HEK293T (cell line): ENCODE measurements at places on chromosomes 4 and X.

DNA sequence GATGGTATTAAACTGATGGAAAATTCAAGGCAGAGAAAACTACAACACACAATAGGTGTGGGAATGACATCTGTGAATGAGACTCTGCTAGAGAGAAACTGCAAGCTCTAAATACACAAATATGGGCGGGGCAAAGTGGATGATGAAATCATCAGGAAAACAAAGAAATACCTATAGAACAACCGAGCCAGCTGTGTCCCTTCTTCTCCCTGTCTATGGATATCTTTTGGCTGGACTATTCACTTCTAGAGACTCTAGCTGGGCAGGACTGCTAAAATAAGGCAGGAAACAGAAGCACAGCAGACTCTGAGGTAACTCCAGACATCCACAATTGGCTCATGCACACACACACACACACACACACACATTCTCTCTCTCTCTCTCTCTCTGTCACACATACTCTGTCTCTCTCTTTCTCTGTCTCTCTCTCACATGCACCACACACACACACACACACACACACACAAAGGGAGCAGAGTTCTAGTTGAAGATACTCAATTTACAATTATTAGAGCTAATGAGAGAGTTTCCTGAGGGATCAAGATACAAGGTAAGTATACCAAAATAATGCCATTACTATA, 27.2 kb upstream of the EDNRA start:
- DNase-seq: no peak

DNA sequence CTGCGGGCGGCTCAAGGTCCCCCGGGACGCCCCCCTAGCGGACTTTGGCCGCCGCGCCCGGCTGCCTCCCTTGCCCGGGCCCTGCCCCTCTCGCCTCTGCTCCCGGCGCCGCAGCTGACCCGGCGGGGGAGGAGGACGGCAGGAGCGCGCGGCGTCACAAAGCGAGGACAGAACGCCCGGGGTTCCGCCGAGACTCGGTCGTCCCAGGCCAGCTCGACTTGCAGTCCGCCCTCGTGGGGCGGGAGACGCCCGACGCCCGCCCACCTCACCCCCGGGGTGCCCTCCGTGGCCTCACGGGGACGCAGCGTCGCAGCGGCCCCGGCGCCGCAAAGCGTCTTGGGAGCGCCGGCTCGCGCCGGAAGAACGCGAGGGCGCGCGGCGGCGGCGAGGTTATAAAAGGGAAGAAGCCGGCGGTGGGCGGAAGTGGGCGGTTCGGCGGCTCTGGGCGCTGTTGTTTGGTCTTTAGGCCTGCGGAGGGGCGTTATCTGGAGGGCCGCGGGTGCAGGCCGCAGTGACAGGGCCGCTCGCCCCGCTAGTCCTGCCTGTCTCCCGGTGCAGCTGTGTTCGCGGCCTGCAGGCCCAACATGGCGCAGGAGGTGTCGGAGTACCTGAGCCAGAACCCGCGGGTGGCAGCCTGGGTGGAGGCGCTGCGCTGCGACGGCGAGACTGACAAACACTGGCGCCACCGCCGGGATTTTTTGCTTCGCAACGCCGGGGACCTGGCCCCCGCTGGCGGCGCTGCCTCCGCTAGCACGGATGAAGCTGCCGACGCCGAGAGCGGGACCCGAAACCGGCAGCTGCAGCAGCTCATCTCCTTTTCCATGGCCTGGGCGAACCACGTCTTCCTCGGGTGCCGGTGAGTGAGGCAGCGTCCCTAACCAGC, at the start of gene CDKN2AIP:
Gene CDKN2AIP (plus strand): TSS at position 423 of the 883 bp plus-strand sequence. CDS start 162 bp downstream, at position 585.
- DNase-seq: peak; percentile 75

DNA sequence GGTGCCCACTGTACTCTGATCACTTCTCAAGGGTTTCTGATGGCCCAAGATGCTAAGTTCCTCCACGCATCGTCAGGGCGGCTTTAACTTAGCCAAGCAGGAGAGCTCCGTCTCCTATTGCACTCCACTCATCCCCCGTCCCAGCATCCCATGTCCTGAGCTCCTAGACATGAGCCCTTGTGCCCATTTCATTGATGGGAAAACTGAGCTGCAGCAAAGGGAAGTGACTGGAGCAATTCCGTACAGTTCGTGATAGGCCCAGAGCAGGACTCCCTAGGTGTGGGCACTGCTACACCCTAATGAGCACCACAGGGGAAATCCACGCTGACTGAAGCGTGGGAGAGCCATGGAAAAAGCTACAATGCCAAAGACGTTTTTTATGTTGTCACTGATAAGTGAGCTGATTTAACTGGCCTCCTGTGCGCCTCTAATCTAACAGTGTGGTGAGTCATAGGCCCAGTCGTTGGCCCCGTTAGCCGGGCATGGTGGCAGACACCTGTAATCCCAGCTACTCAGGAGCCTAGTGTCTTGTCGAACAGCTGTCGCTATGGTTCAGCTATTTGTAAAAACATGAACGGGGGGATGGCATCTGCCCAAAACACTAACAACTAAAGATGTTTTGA, 14.9 kb downstream of the NSDHL start:
- DNase-seq: no peak

DNA sequence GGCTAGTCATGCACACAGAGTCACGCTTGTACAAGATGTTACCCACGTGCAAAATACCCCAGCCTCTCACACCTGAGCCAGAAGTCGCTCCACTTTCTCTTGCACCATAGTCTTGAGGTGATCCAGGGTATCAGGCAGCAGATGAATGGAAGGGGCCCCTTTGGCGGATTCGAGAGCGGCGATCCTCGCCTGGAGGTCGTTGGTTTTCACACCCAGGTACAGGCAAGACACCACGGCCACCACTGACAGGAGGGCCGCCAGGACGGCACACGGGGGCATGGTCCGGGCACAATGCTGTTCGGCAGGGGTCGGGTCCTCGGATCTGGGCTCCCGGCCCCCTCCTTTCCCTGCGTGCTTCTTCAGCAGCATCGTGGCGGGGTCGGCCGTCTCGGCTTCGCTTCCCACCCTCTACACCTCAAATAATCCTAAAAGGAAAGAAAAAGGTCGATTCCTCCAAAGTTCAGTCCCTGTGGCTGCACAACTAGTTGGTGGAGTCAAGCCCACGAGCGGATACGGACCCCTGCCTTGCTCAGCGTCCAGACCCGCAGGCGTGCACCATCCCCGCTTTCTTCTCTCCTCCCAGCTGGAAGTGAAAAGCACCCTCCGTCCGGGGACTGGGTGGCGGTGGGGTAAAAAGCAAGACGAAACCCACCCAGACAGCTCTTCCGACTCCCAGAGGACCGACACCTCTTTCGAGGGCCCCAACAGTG, 652 bp downstream of the COL25A1 start:
- DNase-seq: peak; percentile 14

DNA sequence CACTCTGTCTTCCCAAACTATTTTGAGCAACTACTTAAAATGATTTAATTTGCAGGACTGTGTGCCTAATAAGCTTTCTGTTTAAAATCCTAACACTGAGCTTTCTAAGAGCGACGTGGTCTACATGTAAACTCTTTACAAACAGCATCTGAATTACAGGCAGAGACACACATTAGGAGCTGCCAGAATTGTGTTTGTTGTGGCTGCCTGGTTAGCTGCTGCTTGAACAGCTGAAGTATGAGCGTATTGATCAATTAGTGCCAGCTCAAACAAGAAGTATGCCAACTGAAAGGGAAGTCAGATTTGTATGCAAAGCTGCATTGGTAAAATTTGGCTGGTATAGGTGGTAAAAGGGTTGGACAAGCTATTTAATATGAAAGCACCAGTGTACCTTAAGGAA, 384.4 kb downstream of the PCDH7 start:
- no peak for DNase-seq

GRCh38 chr4:139014371-139015268, 961 bp upstream of the NOCT start:
- no peak for DNase-seq

- DNase-seq: no peak
Observed at GRCh38 chr4:164169591-164169990, 584.3 kb upstream of the SMIM31 start.

DNA sequence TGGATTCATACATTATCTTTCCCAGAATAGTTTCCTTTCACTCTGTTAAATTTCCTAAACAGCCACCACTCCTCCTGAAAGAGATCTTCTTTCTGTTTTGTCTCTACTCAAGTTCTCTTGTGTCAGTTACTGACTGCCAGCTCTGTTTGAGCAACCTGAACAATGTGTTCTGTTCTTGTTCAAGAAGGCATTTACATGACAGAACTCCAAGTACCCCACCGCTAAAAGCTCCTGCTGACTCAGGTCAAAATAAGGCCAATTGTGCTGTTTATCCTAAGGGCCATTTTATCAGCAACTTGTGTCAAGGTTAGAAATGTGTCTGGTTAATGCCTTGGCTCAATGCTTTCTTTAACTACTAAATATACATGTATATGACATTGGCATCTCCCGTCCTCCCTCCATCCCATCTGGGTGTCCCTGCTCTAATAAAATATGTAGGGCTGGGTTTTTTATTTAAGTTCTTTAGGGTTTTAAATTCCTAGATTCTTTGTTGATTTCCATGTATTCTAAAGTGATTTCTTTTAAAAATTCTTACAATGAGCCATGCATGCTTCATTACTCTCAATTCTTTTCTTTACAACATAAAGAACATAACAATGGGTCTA, 144.3 kb upstream of the PAQR3 start:
- DNase-seq: no peak

DNA sequence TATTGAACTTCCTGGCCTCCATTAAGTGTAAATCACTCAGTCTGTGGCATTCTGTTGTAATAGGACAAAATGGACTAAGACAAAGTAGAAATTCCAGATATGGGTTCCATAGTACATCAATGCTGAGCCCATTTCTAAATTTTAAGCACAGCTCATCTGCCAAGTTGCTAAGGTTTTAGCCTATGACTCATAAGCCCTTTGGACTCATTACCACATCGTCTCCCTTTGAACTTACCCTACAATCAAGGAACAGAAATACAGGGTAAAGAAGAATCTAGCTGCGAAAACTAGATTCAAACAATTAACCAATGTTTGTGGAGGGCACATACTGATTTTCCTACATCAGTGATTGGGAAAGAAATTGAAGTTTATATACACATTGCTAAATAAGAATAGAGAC, 31.8 kb downstream of the NAA11 start:
- no peak for DNase-seq

- no peak for DNase-seq
Observed at GRCh38 chr4:134533068-134533467, 331.5 kb upstream of the PABPC4L start.

GRCh38 chr4:89071311-89071710, 14.3 kb upstream of the FAM13A start:
- no peak for DNase-seq

GRCh38 chr4:185480016-185480732, 8.6 kb upstream of the CCDC110 start:
- no peak for DNase-seq

- no peak for DNase-seq
Observed at GRCh38 chrX:36071061-36071460, 151.5 kb downstream of the CFAP47 start.

DNA sequence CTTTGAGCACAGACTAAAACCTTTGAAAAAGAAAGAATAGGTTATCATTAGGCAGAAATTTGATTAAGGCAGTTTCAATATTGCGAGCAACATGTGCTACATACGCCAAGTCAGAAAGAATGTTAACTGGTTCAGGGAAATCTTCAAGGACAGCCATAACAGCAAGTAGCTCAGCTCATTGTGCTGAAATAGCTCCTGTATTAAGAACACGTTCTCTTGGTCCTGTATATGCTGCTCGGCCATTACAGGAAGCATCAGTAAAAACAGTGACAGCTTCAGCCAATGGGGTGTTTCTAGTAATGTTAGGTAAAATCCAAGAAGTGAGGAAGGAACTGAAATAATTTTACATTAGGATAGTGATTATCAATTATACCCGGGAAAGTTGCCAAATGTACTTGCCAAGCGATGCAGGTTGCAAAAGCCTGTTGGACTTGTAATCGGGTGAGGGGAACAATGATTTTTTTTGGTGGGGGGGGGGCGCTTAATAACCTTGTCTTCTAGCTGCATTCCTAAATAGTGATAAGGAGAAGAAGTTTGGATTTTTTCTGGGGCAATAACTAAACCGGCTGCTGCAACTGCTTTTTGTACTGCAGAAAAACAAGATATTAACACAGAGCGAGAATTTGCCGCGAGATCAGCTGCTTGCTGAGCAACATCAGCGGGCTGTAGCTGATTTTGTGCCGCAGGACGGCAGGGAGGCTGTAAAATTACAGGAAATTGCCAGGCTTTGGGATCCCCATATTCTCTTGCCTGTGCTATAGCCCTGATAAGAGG, 49.4 kb upstream of the RASSF6 start:
- no peak for DNase-seq

DNA sequence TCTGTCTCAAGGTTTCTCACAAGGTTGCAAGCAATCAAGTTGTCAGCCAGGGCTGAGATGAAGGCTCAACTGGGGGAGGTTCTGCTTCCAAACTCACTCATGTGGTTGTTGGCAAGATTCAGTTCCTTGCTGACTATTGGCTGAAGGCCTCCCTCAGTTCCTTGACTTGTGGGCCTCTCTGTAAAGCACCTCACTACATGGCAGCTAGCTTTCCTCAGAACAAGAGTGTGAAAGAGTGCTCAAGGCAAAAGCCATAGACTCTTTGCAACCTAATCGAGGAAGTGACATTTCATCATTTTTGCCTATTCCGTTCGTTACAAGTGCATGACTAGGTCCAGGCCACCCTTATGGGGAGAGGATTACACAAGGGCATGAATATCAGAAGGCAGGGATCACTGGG, 52.0 kb downstream of the CXorf58 start:
- no peak for DNase-seq

DNA sequence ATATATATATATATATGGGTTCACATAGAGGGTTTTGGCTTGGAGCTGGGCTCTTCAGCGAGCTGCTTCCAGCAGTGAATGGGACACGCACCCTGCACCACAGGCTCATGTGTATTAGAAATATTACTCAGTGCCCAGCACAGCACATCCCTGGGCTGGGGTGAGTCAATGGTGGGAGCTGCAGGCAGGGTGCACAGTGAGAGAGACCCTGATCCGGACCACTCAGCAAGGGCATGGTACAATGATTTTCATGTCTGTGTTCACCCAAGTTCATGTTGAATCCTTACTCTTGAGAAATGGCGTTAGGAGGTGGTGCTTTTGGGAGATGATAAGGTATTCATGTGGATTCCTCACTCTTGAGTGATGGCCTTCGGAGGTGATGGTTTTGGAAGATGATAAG, 194.7 kb downstream of the ASMT start:
- DNase-seq: no peak

- DNase-seq: no peak
Observed at GRCh38 chr4:146110871-146111485, 64.5 kb upstream of the LSM6 start.

- no peak for DNase-seq
Observed at GRCh38 chr4:152399246-152399645, 136.6 kb downstream of the FBXW7 start.
